ENCODE measurements at places on chromosomes 5 and 9. TPM values are rescaled to one million over a fixed set of nuclear protein-coding genes. Genes with fewer than 3 reads are reported as not detected.

DNA sequence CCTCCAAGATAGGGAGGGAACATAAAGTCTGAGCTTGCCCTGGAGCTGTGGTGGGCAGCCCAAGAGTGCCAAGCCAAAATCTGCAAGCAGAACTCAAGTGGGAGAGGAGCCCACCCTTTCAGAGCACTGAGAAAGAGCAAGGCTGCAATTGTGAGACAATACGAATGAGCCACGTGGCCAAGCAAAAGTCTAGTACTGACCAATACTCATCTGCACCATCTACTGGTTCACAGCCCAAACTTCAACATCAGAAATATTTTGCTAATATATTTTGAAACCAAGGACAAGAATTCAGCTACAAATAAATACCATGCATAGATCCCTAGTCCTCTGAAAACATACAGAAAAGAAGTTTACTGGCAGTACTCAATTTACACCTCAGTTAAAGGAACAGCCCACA, 696.2 kb upstream of the COX7C start:
- no peak for DNase-seq

GRCh38 chr5:73591698-73592501, 26.4 kb downstream of the UTP15 start:
- peak; percentile 39 for DNase-seq

- peak; percentile 30 for DNase-seq
Observed at GRCh38 chr9:15873573-15874177, 320.8 kb downstream of the CCDC171 start.

Gene GDNF
- 1.0 TPM for total RNA-seq

Gene SPATA31E1
- not detected for total RNA-seq
